ENCODE measurements at places on chromosomes 6 and 20.

GRCh38 chr6:112249489-112249888, 4.9 kb downstream of the LAMA4 start:
- DNase-seq = no peak

DNA sequence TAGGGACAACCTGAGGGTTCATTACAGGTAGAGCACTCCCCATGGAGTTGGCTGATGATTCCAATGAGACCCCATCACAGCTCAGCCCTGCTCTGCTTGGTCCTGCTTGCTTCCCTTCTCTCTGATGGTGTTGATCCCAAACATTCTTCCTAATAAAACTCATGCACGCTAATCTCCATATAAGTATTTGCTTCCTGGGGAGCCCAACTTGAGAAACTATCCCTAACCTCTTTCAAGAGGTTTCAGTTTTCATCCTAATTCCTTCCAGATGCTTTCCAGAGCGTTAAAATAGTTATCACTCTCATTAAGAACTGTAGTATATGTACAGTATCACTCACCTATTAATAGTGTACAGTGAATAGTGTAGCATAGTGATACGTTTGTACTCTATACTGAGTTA, 68.1 kb downstream of the EPHA7 start:
- no peak for DNase-seq

GRCh38 chr6:43125119-43125518, 46.0 kb upstream of the SRF start:
- DNase-seq = no peak

DNA sequence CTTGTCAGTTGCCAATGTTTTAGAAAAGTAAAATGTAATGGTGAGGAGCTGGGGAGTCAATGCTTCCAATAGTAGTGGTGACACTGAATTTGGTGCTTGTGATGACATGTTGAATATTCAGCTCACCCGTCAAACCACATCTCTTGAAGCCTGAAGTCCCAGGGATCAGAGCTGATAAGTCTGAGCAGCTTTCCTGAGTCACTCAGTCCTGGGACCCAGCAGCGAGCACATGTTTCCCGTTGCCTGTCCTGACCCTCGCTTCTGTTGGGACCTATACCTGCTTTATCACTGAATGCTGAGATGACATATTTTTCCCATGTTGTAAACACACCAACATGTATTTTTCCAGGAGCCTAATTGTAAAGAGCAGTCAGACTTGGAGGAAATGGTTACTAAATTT, 693.6 kb downstream of the QKI start:
- DNase-seq = no peak

- DNase-seq = no peak
These were observed 11.0 kb downstream of the UQCC2 start for GRCh38 chr6:33700391-33701050.

DNA sequence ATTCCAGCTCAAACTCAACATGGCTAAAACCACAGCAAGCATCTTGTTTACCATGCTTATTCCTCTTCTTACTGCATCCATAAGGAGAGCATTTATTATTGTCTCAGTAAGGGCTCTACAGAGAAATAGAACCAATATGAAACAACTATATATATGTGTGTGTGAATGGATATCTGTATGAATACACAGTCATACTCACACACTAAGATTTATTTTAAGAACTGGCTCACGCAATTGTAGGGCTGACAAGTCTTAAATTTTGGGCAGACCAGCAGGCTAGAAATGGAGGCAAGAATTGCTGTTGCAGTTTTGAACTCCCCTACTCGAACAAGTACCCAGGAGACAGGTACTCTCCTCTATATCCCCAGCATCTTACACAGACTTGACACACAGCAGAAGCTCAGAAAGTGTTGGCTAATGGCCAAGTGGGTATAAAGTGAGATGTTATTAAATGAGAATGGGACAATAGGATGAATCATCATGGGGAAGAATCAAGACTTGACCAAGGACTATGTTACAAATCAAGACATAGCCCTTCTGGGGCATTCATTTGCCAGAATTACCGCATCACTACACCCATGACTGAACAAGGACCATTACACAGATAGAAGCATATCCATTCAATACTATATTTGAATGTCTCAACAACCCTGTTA, 13.0 kb downstream of the ZHX3 start:
- DNase-seq = no peak

DNA sequence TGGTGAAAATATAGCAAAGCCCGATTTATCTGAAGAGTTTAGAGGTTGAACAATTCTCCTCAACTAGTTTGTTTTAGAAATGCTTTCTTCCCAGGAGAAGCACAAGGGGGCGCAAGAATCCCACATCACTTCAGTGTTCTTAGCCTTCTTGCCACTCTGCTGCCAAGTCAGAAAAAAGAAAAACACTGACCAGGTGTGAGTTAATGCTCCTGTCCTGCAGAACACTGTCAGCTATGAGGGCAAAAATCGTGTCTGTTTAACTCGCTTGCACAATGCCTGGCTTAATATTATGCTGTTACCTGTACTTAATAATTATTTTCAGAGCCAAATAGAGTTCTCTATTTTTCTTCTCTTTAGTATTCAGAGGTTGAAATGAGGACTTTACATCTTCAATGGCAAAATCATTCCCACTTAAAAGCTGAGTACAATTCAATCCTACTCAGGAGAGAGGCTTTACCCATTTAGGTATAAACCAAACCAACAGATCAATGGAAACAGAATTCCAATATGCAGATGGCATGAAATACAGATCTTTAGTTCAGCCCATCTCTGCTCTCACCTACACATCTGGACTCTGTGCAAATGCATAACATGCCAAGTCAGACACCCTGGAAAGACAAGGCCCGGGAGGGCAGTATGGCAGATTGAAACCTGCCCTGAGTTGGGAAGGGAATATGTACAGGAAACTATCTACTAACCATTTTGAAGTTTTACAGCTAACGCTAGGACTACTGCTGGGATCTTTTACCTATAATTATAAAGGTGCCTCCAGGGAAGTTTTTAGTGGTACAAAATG, 71.4 kb upstream of the TULP1 start:
- no peak for DNase-seq

- DNase-seq = no peak
These were observed 284.2 kb downstream of the HACE1 start for GRCh38 chr6:104575536-104575935.

DNA sequence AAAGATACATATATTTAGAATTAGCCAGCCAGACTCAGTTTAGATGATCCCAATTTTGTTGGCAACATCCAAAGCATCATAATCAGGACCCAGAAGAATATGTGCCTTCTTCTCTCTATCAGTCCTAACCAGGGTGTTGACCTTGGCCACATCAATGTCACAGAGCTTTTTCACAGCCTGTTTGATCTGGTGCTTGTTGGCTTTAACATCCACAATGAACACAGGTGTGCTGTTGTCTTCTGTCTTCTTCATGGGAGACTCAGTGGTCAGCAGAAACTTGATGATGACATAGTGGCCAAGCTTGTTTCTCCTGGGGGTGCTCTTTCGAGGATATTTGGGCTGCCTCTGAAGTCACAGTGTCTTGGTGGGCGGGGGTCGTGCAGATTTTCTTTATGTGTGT, 84.9 kb downstream of the MKKS start:
- no peak for DNase-seq

GRCh38 chr6:131640576-131640975, 3.5 kb downstream of the ENPP3 start:
- no peak for DNase-seq

- DNase-seq = no peak
These were observed 309.9 kb upstream of the OPRM1 start for GRCh38 chr6:153729189-153729588.

DNA sequence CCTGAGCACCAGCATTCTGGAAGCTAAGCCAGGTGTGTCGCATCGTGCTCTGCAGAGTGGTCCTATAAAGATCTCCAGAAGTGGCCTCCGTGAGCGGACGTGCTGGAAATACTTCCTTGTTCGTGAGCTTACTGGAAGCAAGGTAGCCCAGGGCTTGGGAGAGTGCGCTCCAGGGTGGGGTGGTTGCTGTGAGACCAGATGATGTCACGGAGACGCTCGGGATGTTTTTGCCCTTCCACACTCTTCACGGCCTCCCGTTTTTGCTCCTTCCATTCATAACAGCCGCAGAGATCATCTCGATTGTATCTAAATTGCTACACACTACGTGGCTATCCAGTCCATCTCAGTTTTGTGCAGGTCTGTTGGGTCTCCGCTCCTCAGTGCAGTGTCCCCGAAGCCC, 373.4 kb downstream of the THBS2 start:
- no peak for DNase-seq

GRCh38 chr6:161889324-161889723, 615.5 kb upstream of the AGPAT4 start:
- DNase-seq = no peak

DNA sequence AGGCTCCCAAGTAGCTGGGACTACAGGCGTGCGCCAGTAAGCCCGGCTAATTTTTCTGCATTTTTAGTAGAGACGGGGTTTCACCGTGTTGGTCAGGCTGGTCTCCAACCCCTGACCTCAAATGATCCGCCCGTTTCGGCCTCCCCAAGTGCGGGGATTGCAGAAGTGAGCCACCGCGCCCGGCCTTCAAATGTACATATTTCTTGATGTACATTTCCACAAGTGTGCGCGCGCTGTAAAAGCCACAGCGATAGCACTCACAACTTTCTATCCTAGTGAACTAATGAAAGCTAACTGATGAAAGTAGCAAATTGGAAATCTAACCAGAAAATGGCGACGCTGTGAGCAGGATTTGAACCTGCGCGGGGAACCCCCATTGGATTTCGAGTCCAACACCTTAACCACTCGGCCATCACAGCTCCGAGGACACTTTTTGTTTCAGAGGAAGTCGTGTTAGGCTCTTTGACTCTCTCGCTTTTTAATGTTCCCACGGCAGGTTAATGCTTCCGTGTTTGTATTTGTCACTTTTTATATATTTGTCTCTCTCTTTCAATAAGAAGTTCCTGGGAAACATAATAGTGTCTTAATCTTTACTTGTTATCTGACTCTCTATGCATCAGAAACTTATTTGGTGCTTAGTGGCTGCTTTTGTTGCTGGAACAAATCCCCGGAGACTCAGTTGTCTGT, 199.4 kb upstream of the ZNF184 start:
- DNase-seq = no peak

DNA sequence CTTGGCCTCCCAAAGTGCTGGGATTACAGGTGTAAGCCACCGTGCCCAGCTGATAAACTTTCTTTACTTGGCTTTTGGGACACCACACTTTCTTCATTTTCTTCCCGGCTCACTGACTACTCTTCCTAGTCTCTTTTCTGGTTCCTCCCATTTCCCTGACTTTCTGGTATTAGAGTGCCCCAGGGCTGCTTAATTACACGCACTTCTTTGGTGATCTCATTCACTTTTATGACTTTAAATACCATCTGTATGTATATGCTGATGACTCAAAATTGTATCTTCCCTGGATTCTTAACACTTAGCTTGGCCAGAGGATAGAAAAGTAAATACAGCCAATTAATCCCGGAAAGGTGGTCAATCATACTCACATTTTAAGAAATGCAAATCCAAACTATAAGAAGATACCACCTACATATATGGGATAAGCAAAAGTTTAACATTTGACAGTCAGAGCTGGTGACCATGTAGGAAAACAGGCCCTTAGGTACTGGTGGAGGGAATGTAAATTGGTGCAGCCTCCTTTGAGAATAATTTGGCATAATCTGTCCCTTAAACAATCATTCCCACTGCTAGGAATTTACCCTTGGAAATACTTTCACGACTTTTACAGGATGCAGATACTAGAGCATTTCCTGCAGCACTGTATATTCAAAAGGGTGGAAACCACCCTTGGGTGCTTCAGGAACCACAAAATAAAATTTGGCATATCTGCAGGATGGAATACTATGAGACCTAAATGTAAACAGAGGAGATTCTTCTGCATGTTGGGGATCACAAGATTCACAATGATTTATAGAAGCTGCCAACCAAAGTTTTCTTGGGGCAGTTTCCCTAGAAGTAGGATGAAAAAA, 9.4 kb upstream of the NANP start:
- DNase-seq = no peak

GRCh38 chr20:64099086-64099786, 8.1 kb downstream of the NPBWR2 start:
- DNase-seq = no peak

DNA sequence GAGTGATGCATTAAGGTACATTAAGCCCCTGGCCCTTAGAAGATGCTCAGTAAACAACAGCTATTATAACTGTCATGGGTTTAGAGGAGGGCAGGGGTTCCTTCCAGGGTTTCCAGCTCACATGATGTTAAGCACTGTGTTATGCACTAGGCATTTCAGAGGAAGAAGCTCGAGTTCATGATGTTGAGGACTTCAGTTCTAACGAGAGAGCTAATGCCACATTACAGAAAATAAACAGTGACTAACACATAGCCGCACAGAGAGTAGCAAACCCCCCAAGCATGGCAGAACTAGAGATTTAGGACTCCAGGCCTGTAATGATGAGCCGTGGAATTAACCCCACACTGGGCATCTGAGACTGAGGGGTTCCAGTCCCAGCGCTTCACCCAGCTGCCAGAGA, 105.2 kb downstream of the UNC5CL start:
- DNase-seq = no peak

Measured in esophagus squamous epithelium (tissue), 5 donors.